Activated gamma-delta T cell treated with Interleukin-2 at 50 U/mL for 16 hours (primary cell): ENCODE measurements at places on chromosomes 11 and 22.

GRCh38 chr22:20420157-20420842, 17.3 kb downstream of the SCARF2 start:
- no peak for DNase-seq

DNA sequence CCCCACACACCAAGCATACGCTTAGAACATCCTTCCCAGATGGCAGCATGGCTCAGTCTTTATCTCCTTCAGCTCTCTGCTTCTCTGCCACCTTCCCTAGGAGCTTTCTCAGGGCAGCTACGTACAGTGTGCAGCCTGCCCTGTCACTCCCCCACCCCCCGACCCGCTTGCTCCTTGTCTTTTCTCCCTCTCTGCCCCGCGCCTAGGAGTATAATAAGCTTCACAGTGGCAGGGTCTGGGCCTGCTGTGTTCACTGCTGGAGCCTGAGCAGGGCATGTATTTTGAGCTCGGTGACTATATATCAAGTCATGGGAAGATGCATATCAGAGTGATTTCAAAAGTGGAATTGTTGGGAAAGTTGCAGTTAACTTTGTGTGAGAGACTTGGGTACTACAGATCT, 55.8 kb upstream of the ADSL start:
- no peak for DNase-seq

DNA sequence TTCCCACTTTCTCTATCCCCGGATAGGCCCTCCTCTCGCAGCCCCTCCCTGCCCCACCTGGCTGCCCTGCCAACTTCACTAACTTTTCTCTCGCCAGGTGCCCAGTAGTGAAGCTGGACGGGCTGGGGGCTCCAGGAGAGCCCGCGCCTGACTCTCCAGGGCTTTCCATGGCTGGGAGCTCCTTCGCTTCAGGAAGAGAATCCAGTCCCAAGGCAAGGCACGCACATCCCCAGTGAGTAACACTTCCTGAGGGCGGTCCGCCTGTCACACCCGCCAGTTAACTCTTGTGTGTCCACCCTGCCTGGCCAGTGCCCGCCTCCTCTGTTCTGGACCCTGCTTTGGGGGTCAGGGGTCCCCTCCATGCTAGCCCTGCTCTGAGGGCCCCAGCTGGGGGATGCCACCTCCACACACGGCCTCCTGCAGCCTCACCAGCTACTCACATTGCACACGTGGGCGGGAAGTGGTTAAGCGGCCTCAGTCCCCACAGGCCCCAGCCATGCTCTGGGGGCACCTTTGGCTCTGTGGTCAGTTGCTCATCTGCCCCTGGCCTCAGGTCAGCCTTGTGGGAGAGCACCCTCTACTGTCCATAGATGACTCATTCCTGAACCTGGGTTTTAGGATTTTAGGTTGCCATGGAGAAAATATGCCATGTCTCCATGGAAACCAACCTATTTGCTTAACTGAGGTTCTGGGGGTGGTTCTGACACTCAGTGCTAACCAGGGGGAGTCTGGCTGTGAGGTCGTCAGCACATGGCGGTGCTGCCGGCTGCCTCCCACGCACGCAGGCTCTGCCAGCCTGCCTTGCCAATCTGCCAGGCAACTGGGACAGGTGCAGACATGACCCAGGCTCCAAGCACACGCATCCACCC, at the start of gene RIN1:
Gene RIN1, minus strand, starts transcription at position 201 of the 869 bp plus-strand sequence. Its CDS starts 32 bp downstream, at position 169.
- DNase-seq = no peak

- no peak for DNase-seq
These were observed 29.4 kb upstream of the SORL1 start for GRCh38 chr11:121422675-121423074.

DNA sequence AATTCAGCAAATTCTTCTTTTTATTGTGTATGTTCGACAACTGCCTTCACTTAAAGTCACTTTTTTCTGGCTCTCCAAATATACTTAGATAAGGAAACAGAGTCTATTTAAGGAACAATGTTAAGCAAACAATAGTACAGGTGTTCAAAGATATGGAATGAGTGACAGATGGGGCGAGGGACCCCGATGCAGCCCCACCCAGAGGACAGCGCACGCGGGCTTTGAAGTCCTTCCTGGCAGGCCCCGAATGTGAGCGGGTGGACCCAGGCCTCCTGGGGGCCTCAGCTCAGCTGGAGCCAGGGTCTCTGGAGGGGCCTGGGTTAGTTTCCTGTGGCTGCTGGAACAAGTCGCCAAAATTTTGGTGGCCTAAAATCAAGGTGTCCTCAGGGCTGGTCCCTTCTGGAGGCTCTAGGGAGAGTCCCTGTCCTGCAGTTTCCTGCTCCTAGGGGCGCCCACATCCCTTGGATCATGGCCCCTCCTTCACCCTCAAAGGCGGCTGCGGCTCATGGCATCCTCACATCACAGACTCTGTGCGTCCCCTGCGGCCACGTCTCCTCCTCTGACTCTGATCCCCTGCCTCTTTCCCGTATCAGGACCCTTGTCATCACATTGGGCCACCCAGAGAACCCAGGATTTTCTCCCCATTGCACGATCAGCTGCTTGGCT, 40.6 kb upstream of the KCNQ1OT1 start:
- DNase-seq = no peak

DNA sequence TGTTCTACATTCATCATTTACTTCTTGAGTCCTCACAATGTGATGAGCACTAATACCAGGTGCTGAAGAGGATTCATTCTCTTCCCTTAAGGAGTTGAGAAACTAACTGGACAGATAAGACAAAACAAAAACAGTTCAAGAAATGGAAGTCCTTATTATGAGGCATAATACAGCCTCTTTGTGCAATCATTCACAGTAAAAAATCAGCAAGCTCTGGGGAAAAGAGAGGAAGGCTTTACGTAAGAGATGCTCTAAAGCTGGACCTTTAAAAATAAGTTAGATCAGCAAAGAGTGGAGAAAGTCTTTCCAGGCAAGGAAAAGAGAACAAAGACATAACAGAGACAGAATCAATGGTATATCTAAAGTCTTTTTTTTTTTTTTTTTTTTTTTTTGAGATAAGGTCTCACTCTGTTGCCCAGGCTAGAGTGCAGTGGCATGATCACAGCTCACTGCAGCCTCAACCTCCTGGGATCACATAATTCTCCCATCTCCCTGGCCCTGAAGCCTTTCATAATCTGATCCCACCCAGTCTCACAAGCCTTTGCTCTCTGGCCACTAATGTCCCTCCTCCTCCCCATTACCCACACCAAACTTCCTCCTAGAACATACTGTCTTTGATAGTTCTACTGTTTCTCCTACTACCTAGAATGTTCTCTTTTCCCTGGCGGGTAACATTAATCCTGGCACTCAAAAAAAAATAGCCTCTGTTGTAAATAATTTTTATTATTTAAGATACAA, 40.9 kb downstream of the MRTFA start:
- no peak for DNase-seq

- DNase-seq = no peak
These were observed 8.6 kb upstream of the RBM4B start for GRCh38 chr11:66686100-66686785.

GRCh38 chr11:131581046-131581445, 210.6 kb downstream of the NTM start:
- DNase-seq = no peak
